ENCODE measurements at places on chromosomes 5 and 9. TPM values are rescaled to one million over a fixed set of nuclear protein-coding genes. Genes with fewer than 3 reads are reported as not detected.

DNA sequence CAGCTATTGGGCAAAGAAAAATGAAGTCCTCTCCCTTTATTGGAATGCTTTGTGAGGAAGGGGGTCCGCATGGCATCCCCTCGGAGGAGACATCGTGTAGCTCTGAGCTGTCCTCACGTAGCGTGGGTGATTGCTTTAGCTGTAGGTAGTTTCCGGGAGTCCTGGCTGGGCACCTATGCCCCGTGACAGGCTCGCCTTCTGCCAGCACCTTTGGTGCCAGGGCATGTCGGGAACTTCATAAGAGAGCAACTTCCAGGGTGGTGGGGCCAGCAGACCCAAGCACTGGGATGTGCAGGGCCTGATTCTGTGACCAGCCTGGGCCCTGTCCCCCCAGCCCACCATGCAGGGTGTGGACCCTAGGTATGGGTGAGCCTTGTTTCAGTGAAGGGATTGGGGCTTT lies 64.0 kb downstream of the WNK2 start:
- H3K27me3 ChIP-seq, result no peaks in the 10 kb centered on the region
- DNase-seq, result no peak
- H3K4me1 ChIP-seq, result peaks cover 3% of the 10 kb centered on the region
- H3K36me3 ChIP-seq, result peaks cover 16% of the 10 kb centered on the region
- no peak overlapping the region for H3K4me3 ChIP-seq
- H3K27ac ChIP-seq, result no peak overlapping the region

GRCh38 chr5:80644900-80645299 lies 9.6 kb upstream of the MSH3 start:
- H3K36me3 ChIP-seq, result peaks cover 31% of the 10 kb centered on the region
- H3K4me3 ChIP-seq, result no peak overlapping the region
- peak overlapping the region; percentile 38 for H3K27ac ChIP-seq
- DNase-seq, result no peak
- peaks cover 13% of the 10 kb centered on the region for H3K4me1 ChIP-seq
- no peaks in the 10 kb centered on the region for H3K27me3 ChIP-seq

- no peak overlapping the region for H3K27ac ChIP-seq
- no peaks in the 10 kb centered on the region for H3K27me3 ChIP-seq
- H3K4me3 ChIP-seq, result no peak overlapping the region
Observed at GRCh38 chr5:110439296-110439695, 287.2 kb downstream of the TMEM232 start.

DNA sequence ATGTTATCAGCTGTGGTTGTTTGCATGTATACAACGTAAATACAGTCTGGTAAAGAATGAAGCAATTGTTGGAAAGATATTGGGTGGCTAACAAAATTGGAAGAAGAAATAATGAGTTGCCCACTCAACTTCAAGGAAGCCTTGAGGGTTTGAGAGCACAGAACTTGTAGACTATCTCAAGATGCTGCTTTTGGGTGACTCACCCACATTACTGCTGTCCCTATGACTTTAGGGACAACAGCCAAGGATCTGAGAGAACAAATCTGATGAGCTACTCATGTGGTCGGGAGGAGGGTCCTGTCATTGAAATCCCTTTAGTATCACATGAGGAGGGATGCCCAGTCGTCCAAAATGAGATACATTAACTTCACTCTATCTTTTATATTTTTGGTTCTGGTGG lies 261.8 kb downstream of the GAS1 start:
- no peak for DNase-seq
- H3K4me3 ChIP-seq, result no peak overlapping the region
- H3K4me1 ChIP-seq, result peaks cover 4% of the 10 kb centered on the region
- H3K27me3 ChIP-seq, result peaks cover 15% of the 10 kb centered on the region
- H3K27ac ChIP-seq, result no peak overlapping the region

GRCh38 chr9:93124793-93125192 lies 9.3 kb downstream of the NINJ1 start:
- peaks cover 3% of the 10 kb centered on the region for H3K4me1 ChIP-seq
- DNase-seq, result no peak
- peaks cover 1% of the 10 kb centered on the region for H3K36me3 ChIP-seq
- no peaks in the 10 kb centered on the region for H3K27me3 ChIP-seq
- no peak overlapping the region for H3K4me3 ChIP-seq

DNA sequence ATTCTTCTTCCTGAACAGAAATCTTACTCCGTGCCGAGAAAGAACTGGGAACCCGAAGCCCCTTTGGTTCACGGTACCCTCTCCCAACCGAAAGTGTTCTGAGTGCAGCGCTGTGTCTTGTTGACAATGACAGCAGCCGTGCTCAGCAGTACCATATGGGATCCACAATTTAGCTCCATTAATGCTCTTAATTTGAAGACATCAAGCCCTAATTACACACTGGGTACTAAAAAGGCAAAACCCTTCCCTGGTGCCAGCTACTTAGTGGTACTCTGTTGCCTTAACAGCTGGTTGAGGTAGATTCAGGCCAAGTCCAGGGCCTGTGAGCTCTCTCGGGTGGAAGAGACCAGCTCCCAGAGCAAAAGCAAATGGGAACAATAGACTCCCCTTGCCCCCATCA lies 24.5 kb downstream of the DDX31 start:
- no peak for DNase-seq
- H3K4me3 ChIP-seq, result no peak overlapping the region
- H3K27ac ChIP-seq, result no peak overlapping the region
- peaks cover 4% of the 10 kb centered on the region for H3K4me1 ChIP-seq

DNA sequence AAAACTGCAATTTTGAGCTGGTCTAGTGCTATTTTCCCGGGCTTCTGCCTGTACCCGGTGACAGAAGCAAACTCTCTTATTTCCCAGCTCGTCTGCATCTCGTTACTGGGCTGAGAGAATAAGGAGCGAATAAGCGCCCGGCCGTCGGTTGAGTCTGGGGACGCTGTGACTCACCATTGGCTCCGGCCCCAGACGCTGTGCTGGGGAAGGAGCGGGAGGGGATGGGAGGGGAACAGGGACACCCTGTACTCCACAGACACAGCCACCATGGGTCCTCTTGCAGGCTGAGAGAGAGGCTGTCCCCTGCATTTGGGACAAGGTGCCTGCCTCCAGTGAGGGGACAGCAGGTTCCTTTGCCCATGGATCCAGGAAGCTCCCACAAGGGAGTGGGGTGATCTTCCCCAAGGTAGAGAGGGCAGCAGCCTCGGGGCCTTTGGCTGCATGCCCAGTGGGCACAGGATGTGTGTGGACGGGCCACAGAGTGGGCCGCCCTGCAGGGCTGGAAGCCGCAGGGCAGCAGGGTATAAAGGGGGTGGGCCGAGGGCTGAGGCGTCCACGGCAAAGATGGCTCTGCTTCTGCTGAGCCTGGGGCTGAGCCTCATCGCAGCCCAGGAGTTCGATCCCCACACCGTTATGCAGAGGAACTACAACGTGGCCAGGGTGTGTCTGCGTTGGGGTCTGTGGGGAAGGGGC lies at the start of gene LCN9:
Gene LCN9, plus strand, starts transcription at position 552 of the 693 bp plus-strand sequence. Its CDS starts 13 bp downstream, at position 565.
- H3K36me3 ChIP-seq, result no peaks in the 10 kb centered on the region
- peaks cover 7% of the 10 kb centered on the region for H3K27me3 ChIP-seq
- no peak within 1 kb of the TSS for H3K27ac ChIP-seq
- no peak for DNase-seq
- peaks cover 6% of the 10 kb centered on the region for H3K4me1 ChIP-seq

DNA sequence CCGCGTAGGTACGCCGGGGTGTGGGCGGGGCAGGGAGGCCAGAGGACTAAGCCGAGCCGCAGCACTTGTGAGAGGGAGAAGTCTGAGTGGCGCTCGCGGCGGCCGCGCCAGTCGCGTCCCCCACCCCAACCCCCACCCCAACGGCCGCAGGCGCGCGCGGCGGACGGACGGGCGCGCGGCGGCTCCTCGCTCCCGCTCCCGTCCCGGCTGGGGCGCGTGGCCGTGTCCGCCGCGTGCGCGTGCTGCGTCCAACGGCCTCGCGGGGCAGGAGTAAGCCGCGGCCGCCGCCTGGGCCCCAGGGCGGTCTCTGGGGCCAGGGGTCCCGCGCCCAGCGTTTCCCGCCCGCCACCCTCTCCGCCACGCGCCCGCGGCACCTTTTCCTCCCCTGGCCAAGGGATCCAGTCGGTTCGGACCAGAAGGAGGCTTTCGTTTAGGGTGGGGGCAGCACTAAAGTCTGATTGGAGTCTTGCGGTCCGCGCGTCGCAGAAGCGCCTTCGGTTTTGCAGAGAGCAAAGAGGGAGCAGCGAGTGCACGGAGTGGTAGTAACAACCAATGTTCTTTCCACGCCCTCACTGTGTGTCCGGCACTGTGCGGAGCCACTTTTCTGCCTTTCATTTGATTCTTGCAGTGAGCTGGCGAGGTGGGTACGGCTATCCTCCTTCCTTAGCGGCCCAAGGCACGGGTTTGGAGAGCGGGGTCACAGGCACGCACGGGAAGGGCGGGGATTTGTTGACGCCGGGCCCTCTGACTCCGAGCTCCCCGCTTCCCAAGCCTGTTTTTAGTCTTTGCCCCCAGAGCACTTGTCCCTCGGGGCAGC lies 483 bp downstream of the G3BP1 start:
- peaks cover 4% of the 10 kb centered on the region for H3K36me3 ChIP-seq
- peaks cover 39% of the 10 kb centered on the region for H3K4me1 ChIP-seq
- no peaks in the 10 kb centered on the region for H3K27me3 ChIP-seq
- H3K4me3 ChIP-seq, result peak overlapping the region; percentile 89

DNA sequence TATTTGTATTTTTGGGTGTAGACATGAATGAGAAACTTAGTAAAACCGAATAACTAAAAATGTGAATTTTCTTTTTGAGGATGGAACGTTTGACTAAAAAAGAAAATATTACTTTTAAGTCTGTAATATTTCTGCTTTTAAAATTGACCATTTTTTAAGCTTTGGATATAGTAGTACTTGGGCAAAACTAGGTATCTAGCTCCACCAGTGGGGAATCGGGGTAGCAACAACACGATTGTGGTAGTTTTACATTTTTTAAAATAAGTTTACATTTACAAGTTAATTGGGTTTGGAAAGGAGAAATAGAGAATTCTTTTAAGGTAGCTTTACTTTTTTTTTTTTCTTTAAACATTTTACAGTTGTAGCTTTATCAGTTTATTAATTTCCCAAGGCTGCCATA lies 154.4 kb downstream of the MAN2A1 start:
- peaks cover 5% of the 10 kb centered on the region for H3K4me1 ChIP-seq
- no peaks in the 10 kb centered on the region for H3K27me3 ChIP-seq
- H3K36me3 ChIP-seq, result peaks cover 24% of the 10 kb centered on the region
- H3K27ac ChIP-seq, result no peak overlapping the region

GRCh38 chr5:33448118-33448517 lies 7.4 kb downstream of the TARS1 start:
- no peaks in the 10 kb centered on the region for H3K27me3 ChIP-seq
- DNase-seq, result no peak
- peaks cover 35% of the 10 kb centered on the region for H3K36me3 ChIP-seq
- H3K4me3 ChIP-seq, result no peak overlapping the region

The SOWAHA gene
- 0.98 TPM for total RNA-seq

DNA sequence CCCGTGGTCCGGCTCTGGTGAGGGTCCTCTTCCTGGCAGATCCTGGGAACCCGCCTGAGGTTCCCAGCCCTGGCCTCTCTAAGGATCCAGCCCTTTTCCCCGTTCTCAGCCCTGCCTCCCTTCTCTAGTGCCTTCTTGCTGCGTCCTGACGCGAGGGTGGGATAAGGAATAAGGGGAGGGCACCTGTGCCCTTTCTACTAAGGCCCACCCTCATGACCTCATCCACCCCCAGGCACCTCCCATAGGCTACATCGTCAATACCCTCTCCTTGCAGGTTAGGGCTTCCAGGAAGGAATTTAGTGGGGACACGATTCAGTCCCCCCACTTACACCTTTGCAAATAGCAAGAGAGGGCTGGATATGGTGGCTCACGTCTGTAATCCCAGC lies 10.7 kb upstream of the DIPK1B start:
- no peaks in the 10 kb centered on the region for H3K36me3 ChIP-seq
- no peak overlapping the region for H3K27ac ChIP-seq
- H3K27me3 ChIP-seq, result peaks cover 5% of the 10 kb centered on the region
- H3K4me1 ChIP-seq, result peaks cover 28% of the 10 kb centered on the region
- no peak for DNase-seq

- H3K4me3 ChIP-seq, result no peak overlapping the region
- no peaks in the 10 kb centered on the region for H3K27me3 ChIP-seq
- no peaks in the 10 kb centered on the region for H3K36me3 ChIP-seq
- no peaks in the 10 kb centered on the region for H3K4me1 ChIP-seq
- DNase-seq, result no peak
Observed at GRCh38 chr5:17897776-17898175, 263.5 kb downstream of the TAF11L14 start.

The CTNND2 gene
- 143 TPM for total RNA-seq

DNA sequence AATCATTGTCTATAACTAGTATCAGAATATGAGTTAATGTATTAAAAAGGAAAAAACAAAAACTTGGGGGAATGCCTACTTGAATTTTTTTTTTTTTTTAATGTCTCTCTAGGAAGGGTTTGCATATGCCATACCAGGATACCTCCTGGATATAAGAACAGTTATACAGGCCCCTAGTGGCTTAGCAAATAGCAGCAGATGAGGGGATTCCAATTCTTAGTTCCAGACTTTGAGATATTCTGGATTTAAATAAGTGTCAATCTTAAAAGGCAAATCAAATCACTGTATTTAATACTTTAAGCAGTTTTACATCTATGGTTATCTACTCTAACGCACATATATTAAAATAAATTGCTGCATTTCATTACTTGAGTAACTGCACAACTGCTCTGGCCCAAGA lies 1055.5 kb upstream of the DMAC1 start:
- peaks cover 46% of the 10 kb centered on the region for H3K4me1 ChIP-seq
- H3K27me3 ChIP-seq, result peaks cover 16% of the 10 kb centered on the region
- H3K27ac ChIP-seq, result no peak overlapping the region
- no peak for DNase-seq
- H3K36me3 ChIP-seq, result no peaks in the 10 kb centered on the region
- H3K4me3 ChIP-seq, result peak overlapping the region; percentile 43

The NTRK2 gene
- total RNA-seq, result 4.7 TPM

The CER1 gene
- not detected for total RNA-seq

All from progenitor cell of endocrine pancreas (in vitro differentiated cells).